ENCODE measurements at places on chromosomes 4 and X.

GRCh38 chrX:50874876-50875275 lies 35.7 kb upstream of the BMP15 start:
- no peak for DNase-seq

DNA sequence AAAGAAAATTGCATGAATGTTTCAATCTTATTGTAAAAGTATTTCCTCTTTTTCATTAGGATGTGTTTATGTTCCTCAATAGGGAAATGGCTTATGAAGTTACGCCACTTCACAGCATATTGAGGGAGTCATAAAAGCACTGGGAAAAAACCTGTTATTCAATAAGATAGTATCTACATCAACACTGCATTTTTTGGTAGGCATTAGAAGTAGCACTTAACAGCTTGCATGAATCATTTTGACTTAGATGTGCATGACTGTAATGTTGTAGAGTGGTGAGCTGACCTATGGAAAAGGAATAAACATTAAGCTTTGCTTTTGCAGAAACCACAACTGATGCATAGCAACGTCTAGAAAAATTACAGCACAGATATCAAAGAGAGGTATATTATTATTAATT lies 111.2 kb upstream of the GRXCR1 start:
- DNase-seq: no peak

- no peak for DNase-seq
Measured at GRCh38 chr4:142222127-142222526, 585.7 kb downstream of the IL15 start.

- DNase-seq: no peak
Measured at GRCh38 chrX:47612418-47612817, 7.2 kb downstream of the SYN1 start.

GRCh38 chrX:132171478-132171877 lies 43.7 kb upstream of the FRMD7 start:
- DNase-seq: no peak

DNA sequence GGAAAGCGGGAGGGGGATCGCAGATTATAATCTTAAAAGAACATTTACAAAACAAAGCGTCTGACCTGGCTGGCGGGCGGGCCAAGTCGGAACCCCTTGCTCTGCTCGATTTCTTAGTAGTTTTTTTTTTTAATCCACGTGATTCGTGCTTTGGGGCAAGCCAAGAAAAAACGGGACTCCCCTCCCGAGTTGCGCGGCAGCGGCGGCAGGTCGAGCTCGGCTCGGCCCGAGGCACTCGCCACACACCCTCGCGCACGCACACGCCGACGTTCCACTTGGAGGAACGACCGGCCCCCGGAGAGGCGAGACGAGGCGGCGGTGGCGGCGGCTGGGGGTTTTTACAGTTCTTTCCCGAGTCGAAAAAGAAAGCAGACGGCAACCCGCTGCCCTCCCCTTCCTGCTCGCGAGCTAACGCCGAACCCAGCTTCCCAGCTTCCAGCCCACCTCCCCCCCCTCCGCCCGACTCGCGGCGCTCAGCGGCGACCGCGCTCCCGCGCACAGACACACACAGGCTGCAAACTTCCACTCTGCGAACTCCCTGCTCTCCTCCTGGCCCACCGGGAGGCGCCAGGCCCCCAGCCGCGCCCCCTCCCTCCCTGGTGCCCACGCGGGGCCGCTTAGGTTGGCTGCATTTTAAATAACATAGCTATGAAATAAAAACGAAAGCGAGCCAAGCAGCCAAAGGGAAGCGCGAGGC lies 1.2 kb downstream of the BCOR start:
- DNase-seq: no peak

DNA sequence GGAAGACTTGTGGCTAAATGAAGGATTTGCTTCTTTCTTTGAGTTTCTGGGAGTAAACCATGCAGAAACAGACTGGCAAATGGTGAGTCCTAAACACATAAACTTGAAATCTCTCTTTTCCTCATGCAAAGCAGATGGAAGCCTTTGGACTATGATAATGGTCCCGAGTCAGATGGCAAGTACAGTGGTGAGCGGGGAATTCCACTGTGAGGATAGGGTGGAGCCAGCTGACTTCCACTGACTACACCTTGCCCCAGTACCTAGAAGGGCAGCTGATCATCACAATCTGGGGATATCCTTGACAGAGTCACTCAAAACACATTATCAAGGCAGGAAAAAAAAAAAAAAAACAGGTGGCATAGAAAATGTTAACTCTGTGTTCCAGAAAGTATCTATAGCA lies 34.3 kb downstream of the ENPEP start:
- DNase-seq: no peak

GRCh38 chr4:37978248-37978924 lies 18.2 kb downstream of the PTTG2 start:
- DNase-seq: no peak

DNA sequence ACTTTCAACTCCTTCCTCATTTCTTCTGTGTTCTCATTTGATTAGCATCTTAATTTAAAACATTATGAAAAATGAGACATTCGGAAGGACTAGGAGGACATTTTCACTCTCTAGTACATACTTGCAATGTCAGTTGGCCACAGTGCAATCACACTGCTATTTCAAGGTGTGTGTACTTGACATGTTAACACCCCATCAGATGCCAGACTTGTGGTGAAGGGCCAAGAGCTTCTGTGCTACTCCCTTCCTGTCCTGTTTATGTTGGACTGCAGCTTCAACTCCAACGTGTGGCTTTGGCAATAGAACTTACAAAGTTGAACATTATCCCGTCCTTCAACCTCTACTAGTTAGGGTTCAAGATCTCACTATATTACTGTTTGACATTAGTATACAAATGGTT lies 221.0 kb downstream of the PALLD start:
- no peak for DNase-seq

DNA sequence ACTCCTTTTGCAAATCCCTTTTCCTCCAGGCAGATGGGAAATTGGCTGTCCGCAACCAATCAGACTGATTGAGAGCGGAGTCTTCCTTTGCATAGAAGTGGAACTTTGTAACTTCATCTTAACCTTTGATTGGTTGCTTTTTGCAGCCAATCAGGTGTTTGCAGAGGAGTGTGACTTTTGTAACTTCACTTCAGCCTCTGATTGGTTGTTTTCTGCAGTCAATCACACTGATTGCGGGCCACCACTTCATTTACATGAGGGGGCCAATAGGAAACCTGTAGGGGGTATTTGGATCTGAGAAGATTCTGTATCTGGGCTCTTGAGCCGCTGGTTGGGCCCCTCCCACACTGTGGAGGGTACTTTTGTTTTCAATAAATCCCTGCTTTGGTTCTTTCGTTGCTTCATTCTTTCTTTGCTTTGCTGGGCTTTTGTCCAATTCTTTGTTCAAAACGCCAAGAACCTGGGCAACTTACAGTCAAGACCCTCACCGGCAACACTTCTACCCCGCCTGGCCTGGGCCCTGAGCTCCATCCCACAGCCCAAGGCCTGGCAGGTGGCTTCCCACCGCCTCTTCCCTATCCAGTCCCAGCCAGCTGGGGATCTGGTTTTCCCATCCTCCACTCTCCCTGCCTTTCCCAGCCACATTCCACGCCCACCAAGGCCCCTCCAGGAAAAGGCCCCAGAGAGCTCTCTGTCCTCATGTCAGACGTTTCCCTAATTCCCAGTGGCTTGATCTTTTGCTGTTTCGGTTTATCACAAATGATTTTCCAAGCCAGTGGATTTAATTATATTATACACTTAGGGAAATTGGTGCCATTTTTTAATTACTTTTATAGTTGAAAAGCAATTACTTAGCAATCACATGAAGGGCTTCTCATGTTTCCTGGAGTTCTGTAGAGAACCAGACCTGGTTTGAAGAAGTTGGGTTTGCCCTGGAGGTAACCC lies 110.2 kb upstream of the STX18 start:
- DNase-seq: no peak

- no peak for DNase-seq
Measured at GRCh38 chrX:55767100-55767499, 49.6 kb downstream of the RRAGB start.

- DNase-seq: no peak
Measured at GRCh38 chrX:1597345-1598020, 6.1 kb downstream of the AKAP17A start.
